ENCODE measurements at places on chromosomes 5 and 9. TPM values are rescaled to one million over a fixed set of nuclear protein-coding genes. Genes with fewer than 3 reads are reported as not detected.
A peak's percentile ranks its signal among the peaks of the same experiment; 100 is the strongest.

The MSMP gene
- total RNA-seq = not detected

GRCh38 chr9:137439158-137439714 is 1.9 kb downstream of the ENTPD8 start:
- H3K27ac ChIP-seq = no peak overlapping the region
- H3K27me3 ChIP-seq = peaks cover 30% of the 10 kb centered on the region
- H3K4me3 ChIP-seq = no peak overlapping the region
- no peaks in the 10 kb centered on the region for H3K4me1 ChIP-seq
- no peaks in the 10 kb centered on the region for H3K36me3 ChIP-seq

DNA sequence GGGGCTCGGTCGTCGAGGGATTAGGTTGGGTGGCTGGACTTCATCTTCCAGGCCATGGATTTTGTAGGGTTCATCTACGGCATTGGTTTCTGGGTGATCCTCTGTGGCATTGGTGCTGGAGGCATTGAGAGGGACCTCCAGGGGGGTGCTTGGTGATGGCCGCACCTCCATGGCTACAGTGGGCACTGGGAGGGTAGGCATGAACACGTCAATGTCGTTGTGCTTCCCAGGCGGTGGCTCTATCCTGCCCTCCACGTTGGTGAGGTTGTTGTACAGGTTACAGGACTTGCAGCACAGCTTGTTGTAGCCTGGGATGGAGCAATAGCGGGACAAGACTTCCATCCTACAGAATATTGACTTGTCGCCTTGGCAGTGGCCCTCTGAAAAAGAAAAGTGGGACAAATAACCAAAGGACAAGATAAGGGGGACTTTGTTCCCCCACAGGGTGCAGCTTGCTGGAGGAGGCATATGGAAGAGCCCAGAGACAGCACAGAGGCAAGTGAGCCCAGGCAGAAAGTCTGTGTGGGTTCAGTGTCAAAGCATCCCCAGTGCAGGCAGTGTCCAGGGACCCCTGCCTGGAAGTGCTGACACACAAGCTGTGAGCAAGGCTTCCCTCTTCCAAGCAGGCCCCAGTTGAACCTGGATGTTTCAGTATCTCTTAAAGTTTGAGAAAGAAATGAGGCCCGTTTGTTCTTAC is 53.9 kb downstream of the ZNF354C start:
- DNase-seq = no peak
- H3K4me3 ChIP-seq = no peak overlapping the region
- H3K4me1 ChIP-seq = no peaks in the 10 kb centered on the region
- no peaks in the 10 kb centered on the region for H3K36me3 ChIP-seq
- no peak overlapping the region for H3K27ac ChIP-seq
- no peaks in the 10 kb centered on the region for H3K27me3 ChIP-seq

The SHOC1 gene
- total RNA-seq = under 0.01 TPM

- no peaks in the 10 kb centered on the region for H3K36me3 ChIP-seq
- no peaks in the 10 kb centered on the region for H3K4me1 ChIP-seq
- DNase-seq = no peak
These were observed 186.3 kb downstream of the ZNF462 start for GRCh38 chr9:107049046-107049802.

The FOXD4 gene
- total RNA-seq = 0.38 TPM

- peaks cover 31% of the 10 kb centered on the region for H3K27me3 ChIP-seq
- peaks cover 19% of the 10 kb centered on the region for H3K4me1 ChIP-seq
- no peaks in the 10 kb centered on the region for H3K36me3 ChIP-seq
- no peak for DNase-seq
- H3K4me3 ChIP-seq = peak overlapping the region; percentile 85
These were observed 1.2 kb upstream of the GALNT10 start for GRCh38 chr5:154189256-154189818.

DNA sequence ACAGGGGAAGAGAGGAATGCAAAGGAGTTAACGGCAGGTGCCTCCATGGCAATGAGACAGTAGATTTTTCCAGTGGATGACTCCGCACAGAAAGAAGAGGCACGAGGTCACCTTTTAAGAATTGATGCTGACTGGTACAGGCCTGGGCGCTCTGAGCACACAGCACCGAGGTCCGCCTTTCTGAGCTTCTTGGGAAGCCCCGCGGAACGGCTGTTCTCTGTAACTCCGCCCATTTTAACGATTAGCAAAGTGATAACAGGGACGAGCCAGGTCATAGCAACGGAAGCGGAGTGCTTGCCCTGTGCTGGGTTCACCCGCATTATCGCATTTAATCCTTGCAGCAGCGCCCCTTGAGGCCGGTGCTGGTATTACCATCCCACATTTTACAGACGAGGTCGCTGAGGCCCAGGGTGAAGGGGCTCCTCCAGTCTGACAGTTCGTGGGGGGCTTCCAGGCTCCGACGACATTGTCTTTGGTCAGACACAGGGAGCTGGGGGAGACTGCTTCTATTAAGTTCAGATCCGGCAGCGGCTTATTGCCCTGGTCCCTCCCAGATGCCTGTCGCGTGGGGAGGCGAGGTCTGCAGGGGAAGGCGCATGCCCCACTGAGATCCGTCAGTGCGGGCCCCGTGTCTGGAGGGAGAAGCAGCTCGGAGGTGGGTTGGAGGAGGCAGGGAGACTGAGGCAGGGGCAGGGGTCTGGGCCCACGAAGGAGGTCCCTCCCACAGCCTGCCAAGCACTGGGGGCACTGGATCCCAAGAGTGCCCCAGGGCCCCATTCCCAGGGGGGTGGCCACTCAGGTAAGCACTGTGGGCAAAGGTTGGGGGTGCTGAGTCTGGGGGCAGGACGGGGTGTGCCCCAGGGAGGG is 22.3 kb upstream of the HMCN2 start:
- no peaks in the 10 kb centered on the region for H3K36me3 ChIP-seq
- no peak overlapping the region for H3K4me3 ChIP-seq
- peak; percentile 79 for DNase-seq
- H3K4me1 ChIP-seq = peaks cover 31% of the 10 kb centered on the region
- peaks cover 2% of the 10 kb centered on the region for H3K27me3 ChIP-seq
- H3K27ac ChIP-seq = no peak overlapping the region

GRCh38 chr5:6742081-6742758 is 29.0 kb downstream of the TENT4A start:
- no peak overlapping the region for H3K27ac ChIP-seq
- H3K27me3 ChIP-seq = no peaks in the 10 kb centered on the region
- no peak overlapping the region for H3K4me3 ChIP-seq
- H3K36me3 ChIP-seq = peaks cover 76% of the 10 kb centered on the region
- DNase-seq = no peak
- H3K4me1 ChIP-seq = no peaks in the 10 kb centered on the region

The ERAP2 gene
- 11.3 TPM for total RNA-seq

The TMEM174 gene
- total RNA-seq = not detected

DNA sequence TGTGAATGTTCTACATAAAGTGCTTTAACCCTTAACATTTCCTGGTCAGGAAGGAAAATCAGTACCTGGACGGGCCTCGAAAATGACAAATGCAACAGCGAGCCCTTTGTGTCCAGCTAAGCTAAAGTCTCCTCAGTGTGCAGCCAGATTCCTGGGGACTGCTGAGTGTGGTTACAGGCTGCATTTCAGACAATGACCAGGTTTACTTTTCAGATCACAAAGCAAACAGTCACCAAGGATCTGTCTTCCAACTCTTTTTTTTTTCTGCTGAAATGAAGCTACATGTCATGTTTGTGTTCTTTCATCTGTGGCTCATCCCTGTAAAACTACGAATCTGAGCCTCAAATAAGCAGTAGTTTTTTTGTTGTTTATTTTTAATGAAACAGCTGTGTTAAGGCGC is 20.8 kb downstream of the SLC46A2 start:
- H3K27ac ChIP-seq = no peak overlapping the region
- H3K36me3 ChIP-seq = no peaks in the 10 kb centered on the region
- H3K4me3 ChIP-seq = no peak overlapping the region
- H3K27me3 ChIP-seq = no peaks in the 10 kb centered on the region
- DNase-seq = no peak

DNA sequence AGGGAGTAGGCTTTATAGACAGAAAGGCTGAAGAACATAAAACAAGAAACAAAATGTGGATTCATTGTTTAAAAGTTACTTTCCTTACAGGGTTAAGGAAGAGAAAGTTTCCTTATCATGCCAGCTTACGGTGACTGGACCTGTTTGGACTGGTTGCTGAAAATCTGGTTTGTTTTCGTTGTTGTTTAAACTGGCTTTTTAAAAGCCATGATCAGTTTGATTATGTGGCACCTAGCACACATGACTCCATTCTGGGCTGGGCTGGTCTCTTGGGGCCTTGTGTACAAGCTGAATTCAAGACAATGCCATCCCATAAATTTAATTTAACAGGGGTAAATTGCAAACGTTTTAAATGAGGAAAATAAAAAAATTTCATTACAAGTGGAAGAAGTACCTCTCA is 18.4 kb upstream of the ZNF474 start:
- H3K27me3 ChIP-seq = no peaks in the 10 kb centered on the region
- no peaks in the 10 kb centered on the region for H3K4me1 ChIP-seq
- no peak for DNase-seq
- H3K4me3 ChIP-seq = no peak overlapping the region

GRCh38 chr5:103293719-103294118 is 35.2 kb downstream of the MACIR start:
- no peaks in the 10 kb centered on the region for H3K36me3 ChIP-seq
- H3K27me3 ChIP-seq = no peaks in the 10 kb centered on the region
- no peak overlapping the region for H3K27ac ChIP-seq
- no peaks in the 10 kb centered on the region for H3K4me1 ChIP-seq

DNA sequence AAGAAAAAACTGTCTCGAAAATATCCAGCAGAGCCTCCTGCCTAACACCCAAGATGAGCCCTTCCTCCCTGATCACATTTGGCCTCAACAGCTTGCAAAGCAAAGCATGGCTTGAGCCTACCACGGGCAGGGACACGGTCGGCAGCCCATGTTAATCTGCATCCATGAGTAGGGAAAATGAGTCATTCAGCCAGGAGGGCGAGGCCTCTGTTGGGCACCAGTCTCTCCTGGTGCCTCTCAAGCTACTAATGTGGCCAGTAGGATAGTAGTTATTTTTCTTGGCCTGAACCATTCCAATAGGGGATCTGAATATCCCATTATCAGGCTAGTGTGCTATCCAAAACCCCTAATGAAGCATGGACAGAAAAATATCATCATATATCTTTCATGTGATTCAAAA is 43.0 kb upstream of the SHB start:
- no peak overlapping the region for H3K27ac ChIP-seq
- DNase-seq = no peak
- no peaks in the 10 kb centered on the region for H3K4me1 ChIP-seq
- H3K4me3 ChIP-seq = no peak overlapping the region
- no peaks in the 10 kb centered on the region for H3K36me3 ChIP-seq

- no peaks in the 10 kb centered on the region for H3K36me3 ChIP-seq
- DNase-seq = no peak
- no peaks in the 10 kb centered on the region for H3K27me3 ChIP-seq
- H3K4me1 ChIP-seq = no peaks in the 10 kb centered on the region
- H3K4me3 ChIP-seq = no peak overlapping the region
These were observed 22.7 kb downstream of the GRIA1 start for GRCh38 chr5:153513156-153513555.

- peaks cover under 1% of the 10 kb centered on the region for H3K4me1 ChIP-seq
- no peaks in the 10 kb centered on the region for H3K27me3 ChIP-seq
- no peak overlapping the region for H3K27ac ChIP-seq
These were observed 36.6 kb downstream of the TTLL11 start for GRCh38 chr9:122056484-122056883.

The TLX3 gene
- not detected for total RNA-seq

DNA sequence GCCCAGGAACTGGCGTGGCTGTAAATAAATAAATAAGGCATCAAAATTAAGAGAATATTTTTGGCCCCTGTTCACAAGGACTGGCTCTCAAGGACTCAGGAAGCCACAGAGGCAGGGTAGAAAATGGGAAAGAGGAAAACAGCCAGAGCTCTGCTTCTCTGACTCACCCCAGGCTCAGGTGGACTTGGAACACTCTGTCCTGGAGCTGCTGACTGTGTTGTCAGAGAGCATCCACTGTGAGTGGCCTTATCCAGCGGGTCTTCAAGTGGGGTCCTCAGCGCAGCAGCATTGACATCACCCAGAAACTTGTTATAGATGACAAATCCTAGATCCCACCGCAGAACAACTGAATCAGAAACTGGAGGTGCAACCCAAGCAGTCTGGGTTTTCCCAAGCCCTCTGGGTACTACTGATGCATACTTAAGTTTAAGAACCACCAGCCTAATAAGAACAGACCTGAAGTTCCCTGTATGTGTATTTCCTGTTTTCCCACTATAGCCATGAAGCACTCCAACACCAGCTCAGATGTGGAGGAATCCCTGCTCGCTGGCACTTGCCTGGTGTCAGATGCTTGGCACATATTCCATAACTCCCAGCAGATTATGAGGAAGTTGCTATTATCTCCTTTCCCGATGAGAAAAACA is 20.5 kb downstream of the ADRA1B start:
- no peak for DNase-seq
- H3K27me3 ChIP-seq = peaks cover 2% of the 10 kb centered on the region
- H3K27ac ChIP-seq = no peak overlapping the region

The LAMC3 gene
- 0.61 TPM for total RNA-seq

- H3K4me1 ChIP-seq = no peaks in the 10 kb centered on the region
- H3K27ac ChIP-seq = no peak overlapping the region
- H3K4me3 ChIP-seq = no peak overlapping the region
These were observed 201.5 kb downstream of the DAB2IP start for GRCh38 chr9:121852651-121853616.

The PRRC1 gene
- 23.2 TPM for total RNA-seq

DNA sequence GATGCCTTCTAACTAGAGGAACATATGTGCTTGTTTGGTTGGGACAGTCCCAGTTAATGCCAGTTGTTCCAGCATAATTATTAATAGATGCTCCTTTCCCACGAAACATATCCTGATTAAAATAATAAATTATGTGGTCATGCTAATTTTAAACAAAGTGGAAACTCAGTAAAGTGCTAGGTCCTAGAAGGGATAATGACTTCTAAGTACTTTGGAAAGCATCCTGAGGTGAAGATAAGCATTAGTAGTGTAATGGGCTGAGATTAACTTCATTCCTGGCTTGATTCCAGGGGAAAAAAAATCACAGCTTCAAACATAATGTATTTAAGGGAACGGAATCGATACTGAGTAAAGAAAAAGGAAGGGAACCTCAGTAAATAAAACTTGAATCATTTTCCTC is 213.7 kb upstream of the SNX2 start:
- H3K36me3 ChIP-seq = no peaks in the 10 kb centered on the region
- no peaks in the 10 kb centered on the region for H3K4me1 ChIP-seq
- H3K4me3 ChIP-seq = no peak overlapping the region

DNA sequence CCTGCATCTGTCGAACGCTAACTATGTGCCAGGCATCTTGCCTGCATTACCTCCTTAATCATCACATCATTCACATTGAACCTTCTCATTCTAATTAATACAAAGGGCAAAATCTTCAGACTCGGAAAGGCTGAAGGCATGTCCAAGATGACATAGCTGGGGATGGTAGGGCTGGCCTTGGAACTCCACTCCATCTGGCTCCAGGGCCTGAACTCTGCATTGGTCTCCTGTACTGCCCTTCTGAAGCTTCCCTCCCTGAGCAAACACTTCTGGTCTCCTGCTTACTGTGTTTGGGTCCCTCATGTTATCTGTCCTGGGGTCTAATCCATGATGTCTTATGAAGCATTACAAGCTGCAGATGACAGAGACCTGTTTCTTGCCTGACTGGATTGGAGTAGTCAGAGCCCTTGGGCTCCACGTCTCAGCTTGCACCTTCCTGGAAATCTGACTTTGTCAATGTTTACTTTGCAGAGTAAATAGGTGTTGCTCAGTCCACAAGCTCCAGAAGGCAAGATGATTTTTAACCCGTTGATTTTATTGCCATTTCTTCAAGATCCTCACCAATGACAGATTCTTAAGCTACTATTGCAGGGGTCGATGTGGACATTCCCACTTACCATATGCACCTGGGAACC is 106.1 kb downstream of the GALNT10 start:
- no peaks in the 10 kb centered on the region for H3K27me3 ChIP-seq
- no peak overlapping the region for H3K4me3 ChIP-seq
- H3K27ac ChIP-seq = no peak overlapping the region
- no peaks in the 10 kb centered on the region for H3K4me1 ChIP-seq
- H3K36me3 ChIP-seq = no peaks in the 10 kb centered on the region

Measured in thymus (tissue), 14 donors.